Left hindlimb (tissue), 1 donor: ENCODE measurements at places on chromosomes 7 and 10.

DNA sequence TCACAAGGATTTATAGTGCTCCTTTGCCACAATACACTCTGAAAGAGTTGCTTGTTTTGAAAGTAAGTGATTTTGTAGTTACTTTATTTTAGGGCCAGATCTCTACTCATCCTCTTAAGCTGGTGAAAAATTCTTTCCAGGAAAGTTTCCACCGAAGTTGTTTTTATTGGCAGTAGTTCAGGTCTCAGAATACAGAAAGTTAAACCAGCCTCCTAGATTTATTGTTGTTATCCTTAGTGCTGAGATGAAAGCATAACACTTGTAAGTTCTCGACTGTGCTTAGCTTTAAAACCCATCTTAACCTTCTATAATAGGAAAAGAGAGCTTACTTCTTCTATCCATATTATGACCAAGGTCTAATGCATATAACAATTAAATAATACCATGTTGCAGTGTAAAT lies 5.5 kb downstream of the AP3M1 start:
- DNase-seq = no peak

- DNase-seq = peak; percentile 24
Measured at GRCh38 chr10:43212043-43212721, 54.7 kb downstream of the RASGEF1A start.

- no peak for DNase-seq
Measured at GRCh38 chr10:122786269-122786668, 59.4 kb downstream of the CUZD1 start.

- DNase-seq = no peak
Measured at GRCh38 chr7:120502825-120503224, 229.8 kb downstream of the KCND2 start.

GRCh38 chr10:2963889-2964631 lies 103.3 kb upstream of the PFKP start:
- DNase-seq = no peak

- no peak for DNase-seq
Measured at GRCh38 chr10:75352650-75353049, 48.9 kb downstream of the ZNF503 start.

DNA sequence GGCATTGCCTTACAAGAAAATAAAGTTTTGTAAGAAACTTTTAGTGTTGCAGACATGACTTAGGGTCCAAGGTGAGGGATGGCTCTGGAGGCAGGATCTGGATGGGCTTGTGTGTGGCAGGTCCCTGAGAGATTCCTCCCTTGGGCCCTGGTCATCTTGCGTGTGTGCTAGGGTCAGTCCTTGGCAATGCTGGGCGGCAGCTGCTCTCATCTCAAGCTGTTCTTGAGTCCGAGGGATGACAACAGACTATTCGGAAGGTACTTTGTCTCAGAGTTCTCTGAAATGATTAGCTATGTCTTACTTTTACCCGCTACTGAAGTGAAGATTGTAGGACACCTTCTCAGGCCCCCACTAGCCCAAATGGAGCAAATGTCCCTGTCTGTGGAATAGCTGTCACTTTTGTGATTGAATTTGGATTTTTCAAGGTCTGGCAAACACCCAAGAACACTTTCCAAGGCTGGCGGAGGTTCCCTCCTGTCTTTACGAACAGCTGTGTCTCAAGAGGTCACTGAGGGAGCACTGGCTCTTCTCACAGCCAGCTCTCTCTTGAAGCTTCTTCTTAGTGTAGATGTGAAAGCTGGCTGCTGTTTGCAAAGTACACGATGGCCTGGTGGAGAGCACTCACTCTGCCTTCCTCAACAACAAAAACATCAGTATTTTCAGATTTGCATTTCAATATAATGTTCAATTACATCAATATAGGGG lies 253.6 kb downstream of the STK31 start:
- no peak for DNase-seq
